Hematopoietic multipotent progenitor cell treated with erythropoietin and hydrocortisone succinate and interleukin-3 and kit ligand, for 6 days (in vitro differentiated cells): ENCODE measurements at places on chromosomes 2 and 18.

DNA sequence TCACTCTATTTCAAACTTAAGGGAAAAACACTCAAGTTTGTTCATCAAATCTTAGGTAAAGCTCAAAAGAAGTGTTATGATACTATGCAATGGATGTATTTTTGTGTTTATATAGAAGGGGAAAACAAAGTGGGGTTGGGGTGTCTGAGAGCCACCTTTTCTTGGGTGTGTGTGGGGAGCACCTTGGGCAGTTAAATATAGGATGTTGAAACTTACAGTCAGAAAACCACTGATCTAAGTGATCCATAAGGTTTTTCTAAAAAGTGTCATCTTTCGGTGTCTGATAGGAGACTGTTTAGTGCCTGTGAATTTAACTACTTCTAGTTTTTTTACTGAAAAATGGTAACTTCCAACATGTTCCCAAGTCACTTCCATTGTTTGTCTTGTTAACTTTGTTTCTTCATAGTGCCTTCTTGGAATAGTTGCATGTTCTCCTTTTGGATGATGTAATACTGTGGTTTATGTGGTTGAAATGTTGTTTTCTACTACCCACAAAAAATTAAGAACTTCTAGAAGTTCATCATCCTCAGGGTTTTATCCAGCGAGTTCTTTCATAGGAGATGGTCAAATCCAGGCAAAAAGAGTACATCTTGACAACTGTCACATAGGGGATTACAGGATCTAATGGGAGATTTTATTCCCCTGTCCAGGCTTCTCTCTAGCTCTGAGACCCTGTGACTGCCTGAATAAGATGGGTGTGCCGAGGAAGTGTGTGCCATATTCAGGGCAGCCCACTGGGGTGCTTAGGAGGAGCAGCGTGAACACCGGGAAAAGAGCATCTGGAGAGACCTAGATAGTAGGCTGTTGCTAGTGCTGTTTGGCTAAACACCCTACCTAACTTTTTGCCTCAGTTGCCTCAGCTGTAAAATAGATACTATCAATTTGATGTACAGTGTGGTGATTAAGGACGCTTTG lies 46.2 kb downstream of the CAB39 start:
- DNase-seq, result peak; percentile 55

DNA sequence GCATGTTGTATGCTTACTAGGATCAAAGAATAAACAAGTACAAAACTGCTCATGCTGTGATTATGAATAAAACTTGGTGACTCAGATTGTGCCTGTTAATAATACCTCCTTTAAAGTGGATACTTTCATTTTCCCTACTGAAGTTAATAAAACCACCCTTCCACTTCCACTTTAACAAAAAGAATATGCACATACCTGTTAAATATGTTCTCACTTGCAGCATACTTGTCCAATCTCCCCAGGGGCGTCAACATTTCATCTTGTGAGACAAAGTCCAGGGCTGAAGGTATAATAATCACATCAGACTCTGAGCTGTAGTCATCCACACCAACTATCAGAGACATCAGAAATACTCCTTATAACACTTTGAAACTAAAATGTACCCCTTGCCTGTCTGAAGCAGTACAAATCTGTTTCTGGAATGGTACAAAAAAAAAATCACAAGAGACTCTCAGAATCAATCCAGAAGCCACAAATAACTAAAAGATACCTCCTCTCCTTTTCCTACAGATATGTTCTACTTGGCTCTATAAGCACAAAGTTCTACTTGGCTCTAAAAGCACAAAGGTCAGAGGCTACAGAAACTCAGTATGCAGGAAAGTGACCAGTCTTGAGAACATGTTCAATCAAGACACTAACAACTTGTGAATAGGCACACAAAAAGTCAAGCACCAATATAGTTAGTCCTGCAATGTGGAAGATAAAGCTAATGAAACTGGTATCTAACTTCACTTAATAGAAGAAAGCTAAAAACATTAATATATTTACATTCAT lies 19.3 kb downstream of the PPP4R1 start:
- no peak for DNase-seq

DNA sequence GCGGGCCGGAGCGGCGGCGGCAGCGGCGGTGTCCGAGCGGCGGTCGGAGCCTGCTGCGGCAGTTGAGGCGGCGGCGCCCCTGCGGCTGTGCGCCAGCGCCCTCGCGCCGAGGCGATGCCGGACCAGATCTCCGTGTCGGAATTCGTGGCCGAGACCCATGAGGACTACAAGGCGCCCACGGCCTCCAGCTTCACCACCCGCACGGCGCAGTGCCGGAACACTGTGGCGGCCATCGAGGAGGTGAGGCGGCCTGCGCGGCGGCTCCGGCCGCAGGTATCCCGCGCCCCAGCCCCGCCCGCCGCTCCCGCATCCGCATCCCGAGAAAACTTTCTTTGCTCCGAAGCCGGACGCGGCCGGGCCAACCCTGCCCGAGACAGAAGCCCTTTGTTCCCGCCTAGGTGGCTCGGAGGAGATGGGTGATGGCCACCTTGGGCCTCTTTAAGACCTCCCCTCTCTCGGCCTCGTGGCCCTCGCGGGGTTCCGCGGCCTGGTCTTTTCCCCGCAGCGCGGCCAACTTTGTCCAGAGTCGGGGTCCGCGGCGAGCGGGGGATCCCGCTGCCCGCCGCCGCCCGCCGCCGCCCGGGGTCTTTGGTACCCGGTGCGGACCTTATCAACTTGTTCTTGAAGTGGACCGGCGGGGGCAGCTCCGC lies 504 bp downstream of the ASAP2 start:
- peak; percentile 30 for DNase-seq

- DNase-seq, result no peak
These were observed 30.2 kb downstream of the ADI1 start for GRCh38 chr2:3488855-3489763.

- peak; percentile 34 for DNase-seq
These were observed 170.0 kb downstream of the TXNL1 start for GRCh38 chr18:56468396-56468795.

GRCh38 chr2:149719695-149720094 lies 132.1 kb upstream of the MMADHC start:
- no peak for DNase-seq

- no peak for DNase-seq
These were observed 1024.1 kb upstream of the KLHL29 start for GRCh38 chr2:22360735-22361374.

GRCh38 chr2:196318517-196319377 lies 147.4 kb upstream of the STK17B start:
- no peak for DNase-seq

- DNase-seq, result no peak
These were observed 24.9 kb downstream of the ACAA2 start for GRCh38 chr18:49788327-49788898.
